ENCODE measurements at places on chromosomes 12 and 14. TPM values are rescaled to one million over a fixed set of nuclear protein-coding genes. Genes with fewer than 3 reads are reported as not detected.

DNA sequence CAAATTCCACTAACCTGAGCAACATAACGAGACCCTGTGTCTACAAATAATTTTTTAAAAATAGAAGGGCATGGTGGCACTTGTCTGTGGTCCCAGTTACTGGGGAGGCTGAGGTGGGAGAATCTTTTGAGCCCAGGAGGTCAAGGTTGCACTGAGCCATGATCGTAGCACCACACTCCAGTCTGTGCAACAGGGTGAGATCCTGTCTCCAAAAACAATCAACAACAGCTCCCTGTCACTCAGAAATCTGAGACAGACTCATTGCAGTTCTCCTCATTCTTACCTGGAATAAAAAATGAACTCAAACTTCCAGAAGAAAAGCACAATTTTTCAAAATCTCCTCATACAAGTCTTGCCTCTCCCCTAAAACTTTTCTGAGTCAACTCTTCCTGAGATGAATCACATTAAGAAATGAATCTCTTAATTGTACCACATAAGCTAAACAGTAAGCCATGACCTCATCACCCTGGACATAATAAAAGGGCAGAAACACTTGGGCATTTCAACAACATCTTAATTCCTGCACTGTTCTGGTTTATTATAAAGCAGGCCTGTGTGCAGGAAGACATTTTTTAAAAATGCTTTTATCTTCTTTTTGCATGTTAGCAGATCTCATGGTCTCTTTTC lies 214.3 kb upstream of the CDKN3 start:
- DNase-seq: no peak
- no peak overlapping the region for H3K27ac ChIP-seq
- H3K4me1 ChIP-seq: no peaks in the 10 kb centered on the region
- H3K27me3 ChIP-seq: no peaks in the 10 kb centered on the region

DNA sequence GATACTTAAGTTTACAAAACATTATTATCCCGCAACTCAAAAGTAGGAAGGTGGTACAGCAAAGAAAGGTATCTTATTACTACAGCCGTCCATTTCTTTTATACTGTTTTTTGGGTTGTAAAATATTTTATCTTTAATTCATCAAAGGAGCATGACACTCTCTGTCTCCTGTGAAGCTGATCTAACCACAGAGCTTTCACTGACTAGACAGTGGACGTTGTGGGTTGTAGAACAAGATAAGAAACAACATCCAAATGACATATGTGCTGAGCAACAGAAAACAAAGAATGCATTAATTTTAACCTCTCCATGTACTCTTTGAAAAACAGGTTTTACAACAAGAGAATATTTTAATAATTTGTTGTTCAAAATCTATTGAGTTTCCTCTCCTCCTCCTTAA lies 195.9 kb upstream of the FBXO33 start:
- no peak overlapping the region for H3K27ac ChIP-seq
- H3K4me1 ChIP-seq: no peaks in the 10 kb centered on the region
- H3K36me3 ChIP-seq: no peaks in the 10 kb centered on the region
- no peak for DNase-seq

GRCh38 chr12:52655251-52655650 lies 3.2 kb upstream of the KRT2 start:
- H3K4me1 ChIP-seq: no peaks in the 10 kb centered on the region
- H3K36me3 ChIP-seq: no peaks in the 10 kb centered on the region
- DNase-seq: no peak
- no peak overlapping the region for H3K4me3 ChIP-seq

DNA sequence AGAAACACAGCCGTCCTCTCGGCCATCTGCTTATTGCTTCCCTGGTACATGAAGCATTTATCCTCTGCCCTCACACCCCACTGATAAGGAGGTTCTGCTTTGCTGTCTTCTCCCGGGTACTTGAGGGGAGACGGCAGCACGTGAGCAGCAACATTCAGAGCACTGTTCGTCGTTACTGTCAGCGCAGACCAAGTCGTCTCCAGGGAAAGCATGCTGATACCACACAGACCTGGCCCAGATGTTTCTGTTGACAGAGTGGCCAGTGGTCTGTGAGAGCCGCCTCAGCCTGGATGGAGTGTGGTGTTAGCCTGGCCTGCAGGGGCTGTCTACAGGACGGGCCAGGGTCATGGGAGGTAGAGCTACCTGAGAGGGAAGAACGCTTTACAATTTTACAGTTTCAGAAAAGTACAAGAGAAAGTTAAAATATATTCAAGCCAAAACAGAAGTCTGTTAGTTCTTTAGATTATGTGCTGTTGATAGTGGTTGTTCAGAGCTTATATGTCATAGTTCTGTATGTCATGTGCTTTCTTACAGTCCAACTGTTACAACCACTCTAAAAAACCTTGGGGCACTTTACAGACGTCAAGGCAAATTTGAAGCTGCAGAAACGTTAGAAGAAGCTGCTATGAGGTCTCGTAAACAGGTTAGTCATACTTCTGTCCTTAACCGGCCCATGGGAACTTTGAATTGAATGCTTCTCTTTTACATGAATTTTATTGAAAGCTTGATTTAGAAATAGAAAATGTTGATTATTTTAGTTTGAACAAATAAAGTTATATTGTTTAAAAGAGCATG lies 38.2 kb downstream of the XRCC3 start:
- H3K4me3 ChIP-seq: no peak overlapping the region
- no peaks in the 10 kb centered on the region for H3K27me3 ChIP-seq
- H3K4me1 ChIP-seq: peaks cover 8% of the 10 kb centered on the region
- H3K27ac ChIP-seq: no peak overlapping the region
- DNase-seq: no peak
- peaks cover 100% of the 10 kb centered on the region for H3K36me3 ChIP-seq

The FOXA1 gene
- not detected for total RNA-seq

The KCNC2 gene
- 0.19 TPM for total RNA-seq

The TAPBPL gene
- 12.4 TPM for total RNA-seq

The RPGRIP1 gene
- not detected for total RNA-seq

All from esophagus muscularis mucosa (tissue), 4 donors.